ENCODE measurements at places on chromosomes 4 and X. TPM values are rescaled to one million over a fixed set of nuclear protein-coding genes. Genes with fewer than 3 reads are reported as not detected.
A peak's percentile ranks its signal among the peaks of the same experiment; 100 is the strongest.

GRCh38 chr4:109294468-109295020, 7.9 kb downstream of the COL25A1 start:
- H3K4me1 ChIP-seq, result no peaks in the 10 kb centered on the region
- H3K36me3 ChIP-seq, result no peaks in the 10 kb centered on the region
- H3K4me3 ChIP-seq, result no peak overlapping the region
- peaks cover 9% of the 10 kb centered on the region for H3K27me3 ChIP-seq
- DNase-seq, result no peak

GRCh38 chr4:147049946-147050345, 104.3 kb upstream of the TTC29 start:
- H3K4me3 ChIP-seq, result no peak overlapping the region
- no peaks in the 10 kb centered on the region for H3K4me1 ChIP-seq
- H3K27ac ChIP-seq, result no peak overlapping the region
- peaks cover 32% of the 10 kb centered on the region for H3K27me3 ChIP-seq
- peaks cover 4% of the 10 kb centered on the region for H3K36me3 ChIP-seq

GRCh38 chr4:7424553-7425111, 10.1 kb downstream of the PSAPL1 start:
- no peak overlapping the region for H3K4me3 ChIP-seq
- no peak overlapping the region for H3K27ac ChIP-seq
- no peaks in the 10 kb centered on the region for H3K4me1 ChIP-seq
- no peaks in the 10 kb centered on the region for H3K36me3 ChIP-seq
- H3K27me3 ChIP-seq, result no peaks in the 10 kb centered on the region

DNA sequence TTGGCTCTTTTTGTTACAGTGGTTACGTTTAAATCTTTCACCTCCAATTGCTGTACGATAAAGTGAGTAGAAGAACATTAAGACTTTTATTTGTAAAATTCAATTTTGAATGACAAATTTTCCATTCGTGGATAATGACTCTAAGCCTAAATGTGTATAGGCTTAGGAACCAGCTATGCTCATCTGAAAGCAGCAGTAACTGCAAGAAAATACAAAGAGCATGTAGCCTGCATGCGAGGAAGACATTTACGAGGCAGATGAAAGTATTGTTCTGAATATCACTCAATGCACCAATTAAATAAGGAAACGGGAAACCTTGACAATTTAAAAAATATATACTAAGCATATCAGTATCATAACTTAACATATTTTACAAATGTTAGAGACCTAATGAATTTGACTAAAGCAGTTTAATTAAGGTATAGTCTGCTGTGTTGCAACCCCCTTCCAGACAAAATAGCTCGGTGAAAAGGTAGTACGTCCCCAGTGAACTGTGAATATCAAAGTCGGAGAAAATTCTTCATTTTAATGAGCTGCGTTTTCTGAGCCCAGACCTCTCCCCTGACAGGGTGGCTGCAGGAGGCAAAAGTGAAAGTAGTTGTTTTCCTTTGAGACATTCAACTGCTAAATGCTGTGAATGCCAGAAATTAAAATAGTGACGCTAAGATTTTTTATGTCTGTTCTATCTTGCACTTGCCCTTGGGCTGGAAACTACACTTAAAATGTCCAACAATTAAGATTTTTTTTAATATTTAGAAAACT, 1236.5 kb upstream of the TENM3 start:
- no peak overlapping the region for H3K27ac ChIP-seq
- no peak overlapping the region for H3K4me3 ChIP-seq
- no peak for DNase-seq
- no peaks in the 10 kb centered on the region for H3K27me3 ChIP-seq

DNA sequence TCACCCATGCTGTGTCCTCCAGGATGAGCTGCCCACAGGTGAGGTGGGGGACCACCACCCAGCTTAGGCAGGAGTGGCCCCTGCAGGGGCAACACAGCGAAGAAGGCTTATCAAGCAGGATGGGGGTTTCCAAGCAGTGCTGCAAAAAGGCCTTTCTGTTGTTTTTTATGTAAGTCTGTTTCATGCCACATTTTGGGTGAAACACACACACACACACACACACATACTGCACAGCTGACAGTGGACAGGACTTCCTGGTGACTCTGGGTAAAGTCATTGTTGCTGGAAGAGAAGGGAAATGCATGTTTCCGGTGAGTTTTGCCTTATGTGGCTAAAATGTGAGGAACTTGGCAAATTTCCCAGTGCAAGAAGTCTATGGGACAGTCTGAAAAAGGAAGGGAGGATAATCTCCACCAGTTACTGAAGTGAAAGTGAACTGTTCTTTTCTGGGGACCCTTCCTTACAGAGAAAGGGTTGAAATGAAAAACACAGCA, 119.2 kb downstream of the IRF2 start:
- H3K4me1 ChIP-seq, result peaks cover 30% of the 10 kb centered on the region
- peak; percentile 37 for DNase-seq
- H3K27ac ChIP-seq, result peak overlapping the region; percentile 88
- H3K4me3 ChIP-seq, result no peak overlapping the region

Gene TRO
- 1.6 TPM for polyA plus RNA-seq

Gene TMEM175
- 38.8 TPM for polyA plus RNA-seq

DNA sequence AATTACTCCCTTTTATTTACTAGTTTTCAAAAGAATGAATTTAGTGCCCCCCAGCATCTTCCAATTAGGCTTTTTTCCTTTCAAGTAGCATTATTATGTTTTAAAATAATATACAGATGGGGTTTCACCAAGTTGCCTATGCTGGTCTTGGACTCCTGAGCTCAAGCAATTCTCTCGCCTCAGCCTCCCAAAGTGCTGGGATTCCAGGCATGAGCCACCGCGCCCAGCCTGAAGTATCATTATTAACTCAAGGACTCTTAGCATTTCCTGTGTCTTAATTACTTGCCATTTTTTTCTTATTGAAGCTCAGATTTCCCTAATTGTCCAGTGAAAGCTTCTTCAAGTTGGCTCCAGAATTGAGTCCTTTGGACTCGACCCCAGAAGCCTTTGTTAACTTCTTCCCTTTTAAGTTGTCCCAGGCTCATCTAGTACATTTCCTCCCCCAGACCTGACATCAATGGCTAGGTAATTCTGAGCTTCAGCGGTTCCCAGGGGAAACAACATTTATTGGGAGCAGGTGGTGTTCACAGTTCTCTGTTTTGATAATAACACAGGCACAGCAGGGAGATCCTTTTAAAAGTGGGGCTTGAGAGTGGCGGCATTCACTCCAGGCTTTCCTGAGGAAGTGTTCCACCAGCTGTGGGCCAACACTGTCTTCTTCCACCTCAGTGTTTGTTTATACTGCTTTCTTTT, 10.0 kb downstream of the SAT1 start:
- no peaks in the 10 kb centered on the region for H3K36me3 ChIP-seq
- H3K4me1 ChIP-seq, result no peaks in the 10 kb centered on the region
- H3K27ac ChIP-seq, result no peak overlapping the region
- H3K4me3 ChIP-seq, result no peak overlapping the region
- H3K27me3 ChIP-seq, result no peaks in the 10 kb centered on the region

- H3K4me3 ChIP-seq, result no peak overlapping the region
- no peak for DNase-seq
- H3K4me1 ChIP-seq, result no peaks in the 10 kb centered on the region
- H3K27me3 ChIP-seq, result peaks cover 9% of the 10 kb centered on the region
- no peak overlapping the region for H3K27ac ChIP-seq
Observed at GRCh38 chr4:128244379-128244778, 43.2 kb downstream of the PGRMC2 start.

DNA sequence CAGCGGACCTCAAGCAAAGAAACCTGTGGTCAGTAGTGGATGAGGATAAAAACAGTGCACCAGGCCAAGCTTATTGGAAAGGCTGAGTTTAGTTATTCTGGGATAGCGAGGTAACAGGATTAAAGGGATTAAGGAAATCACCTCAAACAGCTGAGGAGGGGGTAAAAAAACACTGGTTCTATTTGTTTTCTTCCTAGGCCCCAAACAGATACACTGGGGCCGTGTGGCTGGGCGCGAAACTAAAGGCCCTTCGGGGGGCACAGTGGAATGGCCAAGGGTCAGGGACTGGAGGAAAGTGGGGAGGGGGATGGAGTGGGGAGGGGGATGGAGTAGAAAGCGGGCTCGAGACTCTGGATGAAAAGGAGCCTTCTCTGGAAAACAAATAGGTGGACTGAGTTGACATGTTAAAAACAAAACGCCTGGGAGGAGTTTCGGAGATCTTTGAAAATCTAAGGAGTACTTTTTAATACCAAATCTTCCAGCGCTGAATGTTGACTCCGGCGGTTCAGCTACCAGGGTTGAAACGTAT, 2.9 kb downstream of the SOX3 start:
- peak overlapping the region; percentile 18 for H3K4me3 ChIP-seq
- peaks cover 33% of the 10 kb centered on the region for H3K27me3 ChIP-seq
- no peak overlapping the region for H3K27ac ChIP-seq
- no peaks in the 10 kb centered on the region for H3K4me1 ChIP-seq
- no peak for DNase-seq

GRCh38 chrX:43644124-43644701, 11.9 kb upstream of the MAOA start:
- no peaks in the 10 kb centered on the region for H3K36me3 ChIP-seq
- no peak overlapping the region for H3K27ac ChIP-seq
- DNase-seq, result no peak
- no peaks in the 10 kb centered on the region for H3K4me1 ChIP-seq
- H3K4me3 ChIP-seq, result no peak overlapping the region
- H3K27me3 ChIP-seq, result peaks cover 6% of the 10 kb centered on the region

- no peak overlapping the region for H3K4me3 ChIP-seq
- H3K27ac ChIP-seq, result no peak overlapping the region
- no peak for DNase-seq
- H3K4me1 ChIP-seq, result peaks cover 7% of the 10 kb centered on the region
- H3K27me3 ChIP-seq, result no peaks in the 10 kb centered on the region
Observed at GRCh38 chr4:174389439-174389838, 105.7 kb downstream of the CEP44 start.

Gene GAGE12F
- not detected for polyA plus RNA-seq

DNA sequence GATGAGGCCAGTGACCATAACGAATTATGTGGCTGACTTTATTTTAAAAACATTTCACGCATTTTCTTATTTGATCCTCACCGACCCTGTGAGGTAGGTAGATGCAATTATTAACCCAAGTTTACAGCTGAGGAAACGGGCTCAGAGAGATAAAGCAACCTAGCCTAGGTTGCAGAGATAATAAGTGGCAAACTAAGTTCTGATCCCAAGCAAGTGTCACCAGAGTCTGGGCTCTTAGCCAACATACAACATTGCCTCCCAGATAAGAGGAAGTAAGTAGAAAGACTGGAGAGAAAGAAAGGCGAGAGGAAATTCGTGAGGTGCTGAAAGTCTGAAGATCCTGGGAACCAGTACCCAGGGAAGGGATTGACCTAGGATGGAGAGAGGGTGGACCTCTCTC, 77.4 kb upstream of the GPR50 start:
- peaks cover 9% of the 10 kb centered on the region for H3K27me3 ChIP-seq
- H3K4me3 ChIP-seq, result no peak overlapping the region
- DNase-seq, result no peak

DNA sequence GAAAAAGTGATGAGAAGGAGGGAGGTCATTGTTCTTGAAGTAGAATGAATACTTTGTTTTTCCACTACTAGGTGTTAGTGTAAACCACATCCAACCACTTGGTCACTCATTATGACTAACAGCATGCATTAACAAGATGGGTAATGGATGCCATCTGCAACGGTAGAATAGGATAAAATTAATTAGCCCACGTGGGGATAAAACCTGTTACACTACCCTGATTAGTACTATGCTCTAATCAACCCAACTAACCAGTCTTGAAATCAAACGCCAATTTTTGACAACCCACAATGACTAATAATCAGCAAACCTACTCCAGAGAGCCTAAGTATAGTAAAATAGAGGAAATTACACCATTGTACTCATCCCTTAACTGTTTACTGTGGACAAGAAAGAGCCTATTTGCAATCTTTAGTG, 93.4 kb upstream of the MCF2 start:
- no peaks in the 10 kb centered on the region for H3K27me3 ChIP-seq
- H3K4me1 ChIP-seq, result no peaks in the 10 kb centered on the region
- no peak for DNase-seq

DNA sequence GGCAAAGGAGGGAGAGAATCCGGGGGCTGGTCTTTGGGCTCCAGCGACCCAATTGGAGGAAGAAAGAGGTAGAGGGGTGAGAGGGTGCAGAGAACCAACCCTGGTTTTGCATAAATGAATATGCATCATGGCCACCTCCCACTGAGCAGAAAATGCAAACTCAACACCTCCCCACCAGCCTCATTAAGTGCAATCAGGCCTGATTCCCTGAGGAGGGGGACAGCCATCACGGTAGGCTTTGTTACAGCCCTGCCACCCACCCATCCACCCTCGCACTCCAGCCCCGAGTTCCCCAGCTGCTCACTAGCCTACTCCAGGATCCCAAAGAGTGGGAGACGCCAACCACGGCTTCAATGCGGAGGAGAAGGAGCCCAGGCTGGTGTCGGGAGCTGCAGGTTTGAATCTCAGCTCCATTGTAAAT, 48.3 kb upstream of the MAN2B2 start:
- H3K4me1 ChIP-seq, result no peaks in the 10 kb centered on the region
- peaks cover 20% of the 10 kb centered on the region for H3K27me3 ChIP-seq
- no peak overlapping the region for H3K27ac ChIP-seq
- H3K4me3 ChIP-seq, result no peak overlapping the region

GRCh38 chr4:67371615-67372014, 173.7 kb downstream of the CENPC start:
- no peak overlapping the region for H3K4me3 ChIP-seq
- no peak overlapping the region for H3K27ac ChIP-seq
- peaks cover 19% of the 10 kb centered on the region for H3K27me3 ChIP-seq

GRCh38 chr4:51963841-51964517, 56.2 kb downstream of the LRRC66 start:
- no peak for DNase-seq
- no peak overlapping the region for H3K27ac ChIP-seq
- peaks cover 4% of the 10 kb centered on the region for H3K27me3 ChIP-seq
- H3K4me3 ChIP-seq, result no peak overlapping the region
- no peaks in the 10 kb centered on the region for H3K4me1 ChIP-seq

- no peaks in the 10 kb centered on the region for H3K27me3 ChIP-seq
- no peaks in the 10 kb centered on the region for H3K4me1 ChIP-seq
- no peaks in the 10 kb centered on the region for H3K36me3 ChIP-seq
- no peak for DNase-seq
- no peak overlapping the region for H3K27ac ChIP-seq
- no peak overlapping the region for H3K4me3 ChIP-seq
Observed at GRCh38 chrX:116285501-116285900, 115.0 kb downstream of the AGTR2 start.

GRCh38 chr4:159577241-159577640, 474.4 kb downstream of the RAPGEF2 start:
- H3K4me3 ChIP-seq, result no peak overlapping the region
- H3K27ac ChIP-seq, result no peak overlapping the region
- DNase-seq, result no peak
- no peaks in the 10 kb centered on the region for H3K36me3 ChIP-seq
- H3K4me1 ChIP-seq, result no peaks in the 10 kb centered on the region
- no peaks in the 10 kb centered on the region for H3K27me3 ChIP-seq

Gene GPC3
- not detected for polyA plus RNA-seq

DNA sequence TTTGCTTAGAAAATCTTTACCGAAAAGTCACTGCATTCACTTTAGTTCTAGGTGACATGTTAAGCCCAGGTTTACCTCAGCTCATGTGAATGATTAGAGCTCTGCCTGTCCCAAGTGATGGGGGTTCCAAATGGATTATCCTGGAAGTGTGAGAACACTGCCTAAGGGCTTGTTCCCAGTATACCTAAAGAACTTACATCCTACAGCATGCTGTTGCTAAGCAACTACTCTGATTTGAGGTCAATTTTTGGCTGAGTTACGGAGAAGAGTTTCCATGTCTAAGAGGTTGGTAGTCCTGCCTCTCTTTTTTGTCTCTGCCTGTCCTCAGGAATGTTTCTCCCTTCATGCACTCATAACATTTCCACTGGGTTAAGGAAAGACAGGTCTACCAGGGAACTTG, 67.6 kb upstream of the UGT2B15 start:
- no peak overlapping the region for H3K4me3 ChIP-seq
- no peaks in the 10 kb centered on the region for H3K4me1 ChIP-seq
- H3K27me3 ChIP-seq, result no peaks in the 10 kb centered on the region
